NCI-H2029 treated with DMSO at 0.1 percent for 48 hours (cell line): ENCODE measurements at places on chromosomes 6 and 20.

GRCh38 chr20:48949304-48950170 is 28.0 kb downstream of the ARFGEF2 start:
- no peak for DNase-seq

DNA sequence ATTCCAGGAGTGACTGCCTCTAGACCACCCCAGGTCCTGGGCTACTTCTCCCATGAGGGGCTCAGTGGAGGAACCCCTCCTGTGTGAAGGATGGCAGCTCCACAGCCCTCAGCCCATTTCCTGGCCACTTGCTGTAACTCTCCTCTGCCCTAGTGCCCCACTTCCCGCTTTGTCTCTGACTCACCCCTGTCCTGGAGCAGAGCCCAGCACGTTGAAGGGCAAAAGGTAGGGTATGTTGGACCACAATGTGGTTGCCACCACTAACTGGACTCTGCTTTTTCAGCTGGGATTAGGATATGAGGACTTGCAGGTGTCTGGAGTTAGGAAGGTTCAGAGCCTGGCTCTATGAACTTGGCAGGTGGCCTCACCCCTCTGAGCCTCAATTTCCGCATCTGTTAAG is 2.4 kb downstream of the MYBL2 start:
- no peak for DNase-seq

DNA sequence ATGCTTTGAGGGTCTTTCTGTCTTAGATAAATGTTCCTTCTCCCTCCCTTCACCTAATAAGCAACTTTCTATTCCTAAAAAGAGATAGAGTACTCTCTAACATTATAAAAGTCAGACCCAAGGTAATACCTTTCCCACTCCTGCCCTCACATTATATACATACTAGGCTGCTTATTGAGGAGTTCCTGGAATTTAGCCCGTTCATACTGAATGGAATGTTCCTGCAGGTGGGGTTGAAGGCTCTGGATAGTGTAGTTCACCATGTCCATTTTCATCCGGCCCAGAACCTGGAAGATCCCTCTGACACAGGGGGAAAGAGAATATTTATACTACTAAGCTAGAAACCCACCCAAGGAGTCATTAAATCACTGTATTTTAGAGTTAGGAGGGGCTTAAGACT is 20.4 kb downstream of the TCP11 start:
- DNase-seq, result no peak

DNA sequence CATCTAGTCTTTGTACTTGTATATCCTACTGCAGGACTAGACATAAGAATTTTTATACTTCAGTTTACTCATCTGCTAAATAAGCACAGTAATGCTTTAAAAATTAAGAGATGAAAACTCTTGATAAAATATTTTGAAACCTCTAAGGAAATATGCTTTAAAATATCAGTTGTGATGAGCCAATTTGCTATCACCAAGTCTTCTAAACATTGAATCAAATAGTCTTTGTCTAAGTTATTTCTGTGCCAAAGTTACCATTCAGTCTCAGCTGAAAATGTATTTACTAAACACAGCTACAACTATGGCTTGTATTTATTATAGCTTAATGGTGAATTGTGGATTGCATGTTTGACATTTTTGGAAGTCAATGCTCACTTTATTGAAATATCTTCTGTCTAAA is 46.2 kb upstream of the RFPL4B start:
- DNase-seq, result no peak

DNA sequence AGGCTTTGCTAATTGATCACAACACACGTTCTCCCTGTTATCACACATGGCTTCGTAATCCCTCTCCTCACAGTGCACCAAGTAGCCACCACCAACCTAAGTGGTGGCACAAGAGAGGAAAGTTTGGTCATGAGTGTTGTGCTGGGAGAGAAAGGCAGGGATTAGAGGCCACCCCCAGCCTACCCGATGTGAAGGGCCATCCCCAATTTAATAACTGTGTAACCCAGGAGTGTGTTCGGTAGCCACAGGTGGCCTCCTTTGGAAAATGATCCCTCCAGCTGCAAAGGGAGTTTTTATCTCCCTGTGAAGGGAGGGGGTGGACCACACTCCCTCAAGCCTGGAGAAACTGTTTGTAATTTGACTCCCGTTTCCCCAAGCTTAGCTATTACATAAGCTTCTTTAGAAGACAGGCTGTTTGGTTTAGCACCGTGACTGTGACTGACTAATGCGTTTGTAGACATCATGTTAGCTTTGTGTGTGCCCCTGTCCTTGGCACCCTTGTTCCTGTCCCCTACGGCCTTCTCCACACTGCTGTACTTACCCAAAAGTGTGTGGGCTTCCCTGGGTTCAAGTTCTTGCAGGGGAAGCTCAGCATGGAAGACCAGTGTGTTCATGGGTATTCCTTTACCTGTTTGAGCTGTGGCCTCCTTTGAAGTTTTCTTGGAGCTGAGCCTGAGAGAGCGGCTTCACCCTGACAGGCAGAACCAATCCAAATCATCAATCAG is 20.6 kb downstream of the PPP1R16B start:
- DNase-seq, result peak; percentile 36

GRCh38 chr6:99613705-99614429 is 7.2 kb downstream of the PRDM13 start:
- no peak for DNase-seq

- DNase-seq, result no peak
Observed at GRCh38 chr6:90194371-90194841, 102.2 kb downstream of the BACH2 start.

- DNase-seq, result no peak
Observed at GRCh38 chr6:116113386-116113785, 12.5 kb downstream of the COL10A1 start.

GRCh38 chr6:149164199-149164750 is 153.2 kb upstream of the TAB2 start:
- DNase-seq, result no peak

GRCh38 chr6:164075981-164076615 is 661.6 kb downstream of the QKI start:
- no peak for DNase-seq
